ENCODE measurements at places on chromosomes 7 and 10.

DNA sequence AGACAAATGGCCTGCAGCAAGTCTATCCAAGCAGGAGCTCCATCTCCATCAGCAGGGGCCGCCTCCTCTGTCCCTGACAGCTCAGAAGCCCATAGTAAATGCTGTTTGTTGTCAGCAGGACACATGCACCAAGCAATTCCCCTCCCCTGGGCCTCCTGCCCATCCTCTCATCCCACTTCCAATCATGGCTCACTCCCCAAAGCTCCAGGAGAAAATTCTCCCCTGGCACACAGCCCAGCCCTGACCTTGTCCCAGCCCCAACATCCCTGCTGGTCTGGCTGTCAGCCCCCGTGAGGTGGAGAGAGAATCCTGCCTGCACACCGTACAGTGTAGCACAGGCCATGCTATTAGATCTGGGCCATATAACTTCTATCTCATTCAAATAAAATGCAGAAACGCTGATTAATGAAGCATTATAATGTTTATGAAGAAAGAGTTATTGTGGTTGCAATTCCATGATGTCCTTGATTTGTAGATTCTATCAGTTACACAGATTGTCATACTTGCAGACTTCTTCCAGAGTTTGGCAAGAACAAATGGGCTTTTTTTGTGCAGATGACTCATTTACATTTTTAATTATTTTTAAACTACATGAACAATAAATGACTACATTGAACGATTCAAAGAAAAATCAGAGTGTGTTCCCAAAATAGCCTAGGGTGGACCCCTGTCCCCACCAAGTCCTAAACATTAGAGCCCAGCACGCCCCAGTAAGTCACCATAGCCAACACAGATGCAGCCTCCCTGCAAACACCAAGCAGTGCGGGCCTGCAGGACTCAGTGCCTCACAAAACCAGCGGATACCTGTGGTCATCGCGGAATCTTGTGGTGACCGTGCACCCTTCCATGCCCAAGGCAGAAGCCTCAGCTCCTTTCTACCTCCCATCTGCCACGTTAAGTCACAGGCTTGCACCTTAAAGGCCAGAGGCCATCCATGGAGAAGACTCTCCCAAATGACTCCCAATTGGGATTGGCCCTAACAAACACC lies 70.1 kb downstream of the COBL start:
- no peak for DNase-seq

GRCh38 chr7:5594616-5595544 lies 171.2 kb upstream of the TNRC18 start:
- no peak for DNase-seq

DNA sequence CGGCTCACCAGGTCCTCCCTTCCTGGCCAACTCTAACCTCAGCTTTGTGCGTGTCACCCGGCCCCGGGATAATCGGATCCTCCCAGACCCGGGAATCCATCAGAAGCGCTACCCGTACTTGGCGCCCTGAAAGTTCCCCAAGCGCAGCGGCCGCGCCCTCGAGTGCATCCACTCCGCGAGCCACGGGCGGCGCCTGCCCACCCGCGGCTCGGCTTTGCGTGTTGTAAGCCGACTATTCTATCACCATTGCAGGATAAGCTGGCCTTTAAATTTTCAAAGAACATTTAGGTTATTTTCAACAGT lies 35.7 kb upstream of the EBLN1 start:
- DNase-seq, result peak; percentile 46

DNA sequence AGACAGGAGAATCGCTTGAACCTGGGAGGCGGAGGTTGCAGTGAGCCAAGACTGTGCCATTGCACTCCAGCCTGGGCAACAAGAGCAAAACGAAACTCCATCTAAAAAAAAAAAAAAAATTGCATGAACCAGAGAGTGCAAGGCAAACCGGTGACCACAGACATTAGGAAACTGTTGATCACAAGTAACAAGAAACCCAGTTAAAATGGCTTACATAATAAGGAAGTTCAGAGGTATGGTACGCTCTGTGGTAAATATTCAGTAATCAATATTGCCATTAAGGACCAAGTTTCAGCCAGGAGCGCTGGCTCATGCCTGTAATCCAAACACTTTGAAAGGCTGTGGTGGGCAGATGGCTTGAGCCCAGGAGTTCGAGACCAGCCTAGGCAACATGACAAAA lies 9.2 kb upstream of the NT5C2 start:
- no peak for DNase-seq

GRCh38 chr10:66085906-66086305 lies 839.9 kb upstream of the LRRTM3 start:
- DNase-seq, result no peak

GRCh38 chr7:47571331-47572093 lies 10.4 kb downstream of the TNS3 start:
- no peak for DNase-seq

DNA sequence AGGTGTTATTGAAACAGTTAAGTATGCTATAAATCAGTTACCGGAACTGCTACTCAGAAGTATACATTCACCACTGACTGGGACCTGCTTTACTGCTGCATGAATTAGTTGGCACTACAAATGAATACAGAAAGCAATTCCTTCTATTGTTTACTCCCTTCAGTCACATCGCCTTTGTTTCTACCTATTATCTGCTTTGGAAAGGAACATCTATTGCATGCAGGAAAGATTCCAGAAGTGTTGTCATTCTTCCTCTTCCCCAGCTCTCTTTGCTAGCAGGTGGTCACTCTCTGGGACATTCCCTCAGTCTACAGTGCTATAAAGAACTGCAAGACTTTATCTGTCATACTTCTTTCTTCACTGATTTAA lies 131.3 kb downstream of the ANK3 start:
- no peak for DNase-seq

GRCh38 chr7:13912715-13913278 lies 76.7 kb downstream of the ETV1 start:
- no peak for DNase-seq

DNA sequence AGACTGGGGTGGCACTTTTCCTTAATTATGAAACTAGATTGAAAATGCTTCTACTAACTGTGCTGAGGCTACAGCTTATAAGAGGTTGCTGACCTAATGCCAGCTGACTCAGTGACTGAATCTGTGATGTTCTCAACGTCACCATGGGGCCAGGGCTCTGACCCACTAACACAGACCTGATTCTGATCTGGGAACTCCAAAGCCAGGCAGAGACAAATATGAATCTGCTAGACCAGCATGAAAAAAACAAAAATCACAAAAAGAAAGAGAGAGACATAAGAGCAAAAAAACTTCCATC lies 16.1 kb downstream of the USP6NL start:
- no peak for DNase-seq

GRCh38 chr7:65268782-65269149 lies 104.9 kb upstream of the ZNF92 start:
- DNase-seq, result no peak

DNA sequence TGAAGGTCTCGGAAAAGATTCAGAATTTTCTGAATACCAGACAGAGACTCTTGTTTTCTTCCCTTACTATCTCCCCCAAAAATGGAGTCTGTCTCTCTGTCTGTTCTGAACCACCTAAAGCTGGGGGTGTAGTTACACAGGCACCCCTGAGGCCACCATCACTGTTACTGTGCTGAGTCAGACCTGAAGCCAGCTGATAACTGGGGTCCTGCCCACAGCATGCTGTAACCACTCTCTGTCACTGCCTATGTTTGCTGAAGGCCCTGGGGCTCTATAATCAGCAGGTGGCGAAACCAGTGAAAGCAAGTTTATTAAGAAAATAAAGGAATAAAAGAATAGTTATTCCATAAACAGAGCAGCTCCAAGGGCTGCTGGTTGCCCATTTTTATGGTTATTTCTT lies 575.2 kb upstream of the POT1 start:
- no peak for DNase-seq

- no peak for DNase-seq
Observed at GRCh38 chr7:112160130-112160770, 45.9 kb downstream of the DOCK4 start.

GRCh38 chr7:14271441-14271840 lies 282.0 kb upstream of the ETV1 start:
- DNase-seq, result no peak

DNA sequence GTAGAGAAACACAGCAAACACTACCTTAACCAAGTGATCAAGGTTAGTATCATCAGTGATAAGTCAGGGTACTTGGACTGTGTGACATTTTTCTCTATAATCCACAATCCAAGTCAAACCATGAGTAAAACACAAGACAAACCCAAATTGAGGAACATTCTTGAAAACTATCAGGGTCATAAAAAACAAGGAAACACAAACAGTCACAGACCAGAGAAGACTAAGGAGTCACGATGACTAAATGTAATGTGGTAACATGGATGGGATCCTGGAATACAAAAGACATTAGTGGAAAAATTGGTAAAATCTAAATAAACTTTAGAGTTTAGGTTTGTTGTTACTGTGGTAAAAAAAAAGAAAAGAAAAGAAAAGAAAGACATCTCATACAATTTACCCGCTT lies 103.8 kb downstream of the ARMH3 start:
- DNase-seq, result no peak

DNA sequence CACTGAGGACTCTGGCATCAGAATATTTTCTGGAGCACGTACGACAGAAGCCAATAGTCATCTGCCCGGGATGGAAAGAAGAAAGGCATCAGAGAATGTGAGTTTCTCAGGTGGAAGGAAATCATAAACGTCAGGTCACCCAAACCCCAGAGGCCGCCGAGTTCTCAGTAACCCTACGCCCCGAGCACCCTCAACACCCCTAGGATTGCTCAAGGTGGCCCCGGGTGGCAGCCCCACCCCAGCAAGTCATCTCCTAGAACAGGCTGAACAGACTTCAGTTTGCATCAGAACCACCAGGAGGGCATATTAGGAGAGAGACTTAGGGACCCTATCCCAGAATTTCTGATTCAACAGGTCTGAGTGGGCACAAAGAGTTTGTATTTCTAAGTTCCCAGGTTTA lies 117.6 kb downstream of the TNS3 start:
- DNase-seq, result no peak

DNA sequence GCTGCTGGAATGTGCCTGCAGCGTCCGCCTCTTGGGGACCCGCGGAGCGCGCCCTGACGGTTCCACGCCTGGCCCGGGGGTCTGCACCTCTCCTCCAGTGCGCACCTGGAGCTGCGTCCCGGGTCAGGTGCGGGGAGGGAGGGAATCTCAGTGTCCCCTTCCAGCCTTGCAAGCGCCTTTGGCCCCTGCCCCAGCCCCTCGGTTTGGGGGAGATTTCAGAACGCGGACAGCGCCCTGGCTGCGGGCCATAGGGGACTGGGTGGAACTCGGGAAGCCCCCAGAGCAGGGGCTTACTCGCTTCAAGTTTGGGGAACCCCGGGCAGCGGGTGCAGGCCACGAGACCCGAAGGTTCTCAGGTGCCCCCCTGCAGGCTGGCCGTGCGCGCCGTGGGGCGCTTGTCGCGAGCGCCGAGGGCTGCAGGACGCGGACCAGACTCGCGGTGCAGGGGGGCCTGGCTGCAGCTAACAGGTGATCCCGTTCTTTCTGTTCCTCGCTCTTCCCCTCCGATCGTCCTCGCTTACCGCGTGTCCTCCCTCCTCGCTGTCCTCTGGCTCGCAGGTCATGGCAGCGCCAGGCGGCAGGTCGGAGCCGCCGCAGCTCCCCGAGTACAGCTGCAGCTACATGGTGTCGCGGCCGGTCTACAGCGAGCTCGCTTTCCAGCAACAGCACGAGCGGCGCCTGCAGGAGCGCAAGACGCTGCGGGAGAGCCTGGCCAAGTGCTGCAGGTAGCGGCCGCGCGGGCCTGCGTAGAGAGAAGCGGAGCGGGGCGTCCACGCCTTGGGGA lies 645 bp downstream of the SLC26A4 start:
- DNase-seq, result peak; percentile 44

DNA sequence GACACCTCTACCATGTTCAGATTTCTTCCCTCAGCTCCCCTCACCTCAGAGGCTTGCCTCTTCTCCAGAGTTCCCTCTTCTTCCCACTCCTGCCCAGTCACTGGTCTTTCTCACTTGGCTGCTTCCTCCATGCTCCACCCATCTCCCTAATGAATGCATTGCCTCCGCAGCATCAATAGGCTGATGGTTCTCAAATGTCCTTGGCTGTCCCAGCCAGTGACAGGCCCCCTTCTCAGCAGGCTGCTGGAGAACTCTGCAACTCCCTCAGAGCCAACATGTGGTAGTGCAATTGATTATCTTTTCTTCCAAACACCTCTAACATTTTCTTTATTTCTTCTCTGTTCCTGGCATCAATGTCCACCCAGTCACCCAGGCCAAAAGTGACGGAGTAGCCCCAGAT lies 218.2 kb downstream of the RELN start:
- no peak for DNase-seq

DNA sequence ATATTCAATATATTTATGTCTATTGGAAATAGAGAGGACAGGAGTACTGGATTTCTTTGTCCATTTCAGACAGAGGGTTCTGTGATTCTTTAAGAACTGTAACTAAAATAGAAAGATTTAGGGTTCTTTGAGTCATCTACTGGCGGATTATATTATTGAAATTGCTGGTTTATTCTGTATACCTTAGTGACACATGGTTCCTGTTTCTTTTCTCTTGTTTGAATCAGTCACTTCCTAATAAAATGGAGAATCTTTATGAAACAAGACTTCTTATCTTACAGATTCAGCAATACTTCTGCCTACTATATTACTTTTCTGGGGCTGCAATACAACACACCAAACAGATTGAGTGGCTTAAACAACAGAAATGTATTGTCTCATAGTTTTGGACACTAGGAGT lies 20.8 kb upstream of the ZNF800 start:
- DNase-seq, result no peak

DNA sequence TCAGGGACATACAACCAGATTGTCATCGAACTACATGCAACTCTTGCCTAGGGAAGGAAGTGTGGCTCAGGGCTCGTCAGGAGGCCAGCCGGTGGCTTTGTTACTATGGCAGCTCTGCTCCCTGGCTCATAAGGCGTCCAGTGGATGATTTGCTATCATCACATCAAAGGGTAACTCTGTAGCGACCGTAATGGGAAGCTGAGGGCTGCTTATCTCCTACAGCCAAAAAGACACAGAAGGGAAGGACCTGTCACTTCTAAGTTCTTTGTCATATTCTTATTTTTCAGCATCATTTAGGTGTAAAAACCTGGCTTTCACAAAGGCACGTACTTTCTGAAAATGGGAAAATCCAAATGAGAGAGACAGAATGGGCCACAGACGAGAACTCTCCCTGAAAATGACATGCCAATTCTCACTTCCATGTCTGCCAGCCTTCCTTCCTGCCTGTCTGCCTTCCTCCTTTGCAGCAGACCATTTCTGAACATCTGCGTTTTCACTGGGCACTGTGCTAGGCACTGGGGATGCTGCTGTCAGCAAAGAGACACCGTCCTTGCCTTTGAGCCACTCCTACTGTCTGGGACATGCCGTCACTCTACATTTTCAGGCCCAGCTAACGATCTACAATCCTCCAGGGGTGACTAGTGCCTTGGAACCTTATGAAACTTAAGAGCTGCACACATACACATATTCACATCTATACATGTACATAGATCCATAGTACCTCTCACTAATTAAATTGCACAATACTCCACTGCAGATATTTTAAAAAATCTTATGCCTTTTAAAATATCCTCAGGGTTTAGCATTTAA lies 26.9 kb downstream of the ENKUR start:
- no peak for DNase-seq

Measured in activated naive CD4-positive, alpha-beta T cell treated with Interleukin-2 at 50 U/mL for 16 hours (primary cell).